Left colon (tissue), 2 donors: ENCODE measurements at places on chromosomes 6 and 20.
A peak's percentile ranks its signal among the peaks of the same experiment; 100 is the strongest.

DNA sequence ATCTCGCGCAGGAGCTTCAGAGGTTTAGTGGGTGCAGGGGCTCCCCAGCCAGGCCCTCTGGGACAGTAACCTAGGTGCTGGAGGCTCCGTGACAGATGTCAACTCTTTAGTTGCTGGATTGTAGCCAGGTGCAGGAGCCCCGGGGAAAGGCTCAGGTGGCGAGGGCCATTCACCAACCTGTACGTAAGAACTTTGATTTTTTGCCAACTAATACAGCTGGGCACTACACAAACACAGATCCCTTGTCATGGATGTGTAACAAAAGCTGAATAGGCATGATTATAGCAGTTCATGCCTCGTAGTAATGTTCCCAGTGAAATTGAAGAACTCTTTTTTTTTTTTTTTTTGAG lies 82.6 kb downstream of the CDC5L start:
- DNase-seq = no peak

GRCh38 chr6:39623750-39624149 lies 101.5 kb downstream of the KIF6 start:
- DNase-seq = no peak

GRCh38 chr20:41003143-41003935 lies 25.3 kb upstream of the TOP1 start:
- peak; percentile 90 for DNase-seq

DNA sequence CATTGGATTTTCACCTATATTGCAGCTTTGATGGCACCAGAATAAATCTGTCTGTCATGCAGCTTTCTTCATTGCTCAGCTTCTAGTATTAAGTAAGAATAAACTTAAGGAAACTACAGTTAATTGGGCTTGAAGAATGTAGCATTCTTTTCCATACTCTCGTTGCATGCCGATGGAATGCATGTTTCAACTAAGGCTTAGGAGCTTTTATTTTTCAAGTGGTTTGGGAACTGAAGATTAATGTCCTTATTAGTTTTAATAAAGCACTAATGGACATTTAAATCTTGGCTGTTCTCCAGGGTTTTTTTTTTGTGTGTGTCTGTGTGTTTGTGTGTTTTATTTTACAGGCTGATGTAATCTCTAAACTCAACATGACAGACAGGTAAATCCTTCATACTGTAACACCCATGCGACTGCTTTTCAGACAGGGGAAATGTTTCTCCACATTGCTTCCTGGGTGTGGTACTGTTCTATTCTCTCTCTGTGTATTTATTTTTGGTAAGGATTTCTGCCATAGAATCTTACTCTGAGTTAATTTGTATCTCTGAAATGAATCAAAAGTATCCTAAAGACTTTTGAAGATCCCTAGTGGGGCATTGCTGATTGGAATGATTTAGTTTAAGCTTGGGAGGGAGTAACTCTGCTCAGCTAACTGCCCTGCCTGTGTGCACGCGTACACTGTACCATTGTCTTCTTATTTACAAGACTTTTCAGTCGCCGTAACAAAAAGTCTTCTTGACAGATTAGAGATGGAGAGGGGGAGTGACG lies 38.0 kb downstream of the SLC9A8 start:
- no peak for DNase-seq

DNA sequence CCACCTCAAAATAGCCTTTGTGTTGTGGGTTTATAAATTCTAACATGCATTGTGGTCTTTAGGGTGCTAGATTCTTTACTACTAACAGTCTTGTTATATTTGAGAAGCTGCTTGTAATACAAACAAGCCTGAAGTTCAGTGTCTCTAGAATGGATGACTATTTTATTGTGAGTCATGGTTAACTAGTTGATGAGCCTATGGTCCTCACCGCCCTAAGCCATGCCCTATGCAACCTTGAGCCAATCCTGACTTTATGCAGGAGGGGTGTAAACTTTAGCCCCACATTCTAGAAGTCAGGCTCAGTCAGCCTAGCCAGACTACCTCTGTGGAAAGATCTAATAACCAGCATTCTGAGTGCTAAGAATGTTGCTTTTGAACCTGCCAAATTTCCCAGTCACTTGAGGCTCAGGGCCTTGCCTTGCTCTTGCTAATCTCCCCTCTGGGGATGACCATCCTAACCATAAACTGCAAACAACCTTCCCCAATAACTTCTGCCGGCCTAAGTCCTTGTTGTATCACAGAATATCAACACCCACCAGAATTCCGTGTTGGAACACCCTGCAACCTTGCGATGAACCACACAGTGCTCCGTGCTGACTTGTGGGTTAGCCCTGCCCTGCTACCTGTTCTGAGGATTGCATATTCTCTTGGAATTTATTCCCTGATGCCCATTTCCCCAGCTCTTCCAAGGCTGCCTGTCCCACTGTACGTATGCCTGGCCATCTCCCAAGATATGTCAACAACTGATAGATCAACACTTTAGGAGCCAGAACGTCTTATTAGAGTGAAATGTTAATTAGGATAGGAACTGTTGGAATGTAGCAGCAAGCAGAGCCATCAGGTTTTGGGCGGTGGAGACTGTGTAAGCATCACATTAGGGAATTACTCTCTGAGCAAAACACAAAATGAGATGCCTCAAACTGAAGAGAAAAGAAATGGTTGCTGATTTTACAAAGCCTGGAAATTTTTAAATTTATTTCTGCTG lies 71.7 kb upstream of the CEP85L start:
- DNase-seq = no peak

DNA sequence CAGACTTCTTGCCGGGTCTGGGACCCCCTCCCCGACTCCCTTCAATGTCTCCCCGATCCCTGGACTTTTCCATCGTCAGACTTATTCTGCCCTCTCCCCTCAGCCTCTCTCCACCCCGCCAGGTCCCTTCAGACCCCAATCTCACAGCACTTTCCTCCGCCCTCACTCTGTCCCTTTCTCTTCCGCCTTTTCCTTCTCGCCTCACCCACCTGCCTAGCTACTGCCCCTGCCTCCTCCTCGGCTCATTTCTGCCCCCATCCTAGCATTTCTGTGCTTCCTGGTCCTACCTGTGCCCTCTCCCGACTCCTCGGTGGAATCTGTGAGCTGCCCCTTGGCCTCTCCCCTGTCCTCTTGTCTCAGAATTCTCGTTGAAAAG lies 616 bp downstream of the CHMP4B start:
- no peak for DNase-seq

GRCh38 chr6:107784669-107785068 lies 39.4 kb downstream of the SCML4 start:
- no peak for DNase-seq

DNA sequence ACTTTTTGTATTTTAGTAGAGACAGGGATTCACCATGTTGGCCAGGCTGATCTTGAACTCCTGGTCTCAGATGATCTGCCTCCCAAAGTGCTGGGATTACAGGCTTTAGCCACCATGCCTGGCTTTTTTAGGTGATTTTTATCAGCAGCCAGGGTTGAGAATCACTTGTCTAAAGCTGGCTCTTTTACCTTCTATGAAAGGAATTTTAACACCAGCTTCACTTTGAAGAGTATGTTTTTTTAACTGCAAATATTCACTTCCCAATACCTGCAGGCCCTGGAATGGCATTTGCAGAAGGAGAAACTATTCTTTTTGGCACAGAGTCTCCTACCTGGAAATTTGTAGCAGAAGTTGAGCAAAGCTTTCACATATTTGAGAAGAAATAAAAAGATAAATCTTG lies 63.6 kb upstream of the NAA20 start:
- DNase-seq = no peak

DNA sequence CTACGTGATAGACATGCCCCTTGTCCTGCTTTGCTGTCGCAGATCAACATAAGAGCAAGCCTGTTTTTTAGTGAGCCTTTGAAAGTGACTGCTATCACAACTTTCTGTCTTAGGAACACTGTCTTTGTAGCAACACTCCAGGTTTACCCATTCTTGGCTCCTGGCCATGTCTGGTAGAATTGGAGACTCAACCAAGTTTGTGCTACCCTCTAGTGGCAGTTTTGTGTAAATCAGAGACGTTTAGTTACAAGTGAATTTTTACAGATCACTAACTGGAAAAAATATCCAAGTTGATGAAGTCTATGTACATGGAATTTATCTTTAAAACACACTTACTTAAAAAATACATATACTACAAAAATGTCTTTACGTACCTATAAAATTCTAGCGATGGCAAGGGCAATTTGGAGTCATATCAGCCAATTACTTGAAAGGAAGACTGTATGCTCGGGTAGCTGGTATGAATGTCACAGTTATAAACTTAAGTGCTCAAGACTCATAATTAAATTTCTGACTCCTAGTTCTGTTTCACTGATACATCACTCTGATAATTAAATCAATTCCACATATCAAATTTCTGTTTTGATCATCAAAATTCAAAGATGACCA lies 101.4 kb downstream of the ADGB start:
- peak; percentile 55 for DNase-seq

DNA sequence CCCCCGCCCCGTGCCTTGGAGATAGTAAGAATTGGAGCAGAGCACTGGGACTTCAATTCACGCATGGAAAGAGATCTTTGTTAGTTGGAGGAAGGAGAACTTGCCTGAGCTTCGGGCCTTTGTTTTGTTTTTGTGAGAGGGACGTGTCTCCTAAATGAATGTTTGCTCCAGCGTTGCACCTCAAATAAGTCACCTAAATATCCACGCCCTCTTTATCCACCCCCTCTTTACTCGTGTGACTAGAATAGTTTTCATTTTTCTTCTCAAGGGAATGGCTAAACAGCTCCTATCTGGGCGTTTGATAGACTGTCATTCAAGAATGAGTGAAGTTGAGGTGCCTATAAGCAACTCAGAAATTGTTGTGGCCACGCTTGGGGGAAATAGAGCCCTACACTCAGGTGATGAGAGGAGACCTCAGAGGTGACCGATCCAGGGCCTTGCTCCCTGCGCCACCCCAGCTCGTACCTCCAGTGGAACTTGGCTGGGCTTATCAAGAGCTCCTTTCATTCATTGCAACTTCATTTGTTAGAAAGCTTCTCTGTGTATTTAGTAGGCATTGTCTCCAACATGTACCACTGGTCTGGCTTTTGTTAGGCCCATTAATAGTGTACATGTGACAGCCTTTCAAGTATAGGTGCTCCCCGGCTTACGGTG lies 861 bp downstream of the PCMTD2 start:
- no peak for DNase-seq

DNA sequence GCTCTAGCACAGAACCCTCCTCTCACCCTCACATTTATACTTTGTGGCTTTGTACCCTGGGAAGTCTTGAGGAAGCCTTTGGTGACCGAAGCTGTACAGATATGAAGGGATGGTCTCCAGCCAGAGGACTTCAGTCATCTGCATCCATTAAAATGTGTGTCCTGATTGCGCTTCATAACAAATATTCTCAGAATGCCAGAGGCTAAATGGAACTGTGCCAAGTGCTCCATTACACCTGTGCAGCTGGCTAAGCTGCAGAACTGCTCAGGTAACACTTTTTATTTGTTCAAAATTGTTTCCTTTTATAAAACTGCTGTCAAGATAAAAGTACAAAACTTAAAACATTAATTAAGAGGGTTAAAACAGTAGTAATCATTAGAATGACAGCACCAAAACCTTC lies 22.3 kb downstream of the TPBG start:
- DNase-seq = no peak

GRCh38 chr6:119119989-119120388 lies 41.5 kb upstream of the FAM184A start:
- no peak for DNase-seq
